ENCODE measurements at places on chromosomes 4 and X.

GRCh38 chrX:39164212-39164611 is 363.0 kb downstream of the MID1IP1 start:
- no peak for DNase-seq

GRCh38 chr4:55169352-55169961 is 44.1 kb upstream of the KDR start:
- DNase-seq = no peak

- DNase-seq = no peak
Measured at GRCh38 chr4:172876394-172876793, 292.2 kb upstream of the GALNT7 start.

GRCh38 chrX:18490806-18491555 is 65.6 kb downstream of the CDKL5 start:
- no peak for DNase-seq

DNA sequence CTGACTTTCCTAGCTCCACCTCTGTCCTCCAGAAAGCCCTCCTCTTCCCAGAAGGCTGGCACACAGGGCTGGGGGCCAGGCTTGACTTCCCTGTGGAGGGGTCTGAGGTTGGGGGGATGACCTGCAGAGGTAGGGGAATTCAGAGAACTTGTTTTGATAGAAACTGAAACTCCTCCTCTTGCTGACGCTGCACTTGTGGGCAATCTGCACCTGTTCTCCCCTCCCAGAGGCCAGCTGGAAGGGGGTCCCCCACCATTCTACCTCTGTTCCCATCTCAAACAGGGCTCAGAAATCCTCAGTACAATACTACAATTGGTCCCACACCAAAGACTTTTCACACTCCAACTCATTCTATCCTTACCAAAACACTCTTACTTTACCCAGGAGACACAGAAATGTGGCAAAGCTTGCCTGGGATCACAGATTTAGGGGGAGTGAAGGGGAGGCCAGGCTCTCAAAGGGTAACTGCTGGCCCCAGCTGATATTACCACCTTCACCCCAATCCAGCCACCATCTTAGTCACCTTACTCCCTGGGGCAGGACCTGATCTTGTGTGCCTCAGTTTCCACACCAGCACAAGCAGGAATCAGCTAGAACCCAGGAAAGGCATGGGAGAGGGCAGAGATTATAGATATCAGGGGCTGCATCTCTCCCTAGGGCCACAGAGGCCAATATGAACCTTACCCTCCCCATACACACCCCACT is 18.5 kb downstream of the OTUD5 start:
- DNase-seq = peak; percentile 53

DNA sequence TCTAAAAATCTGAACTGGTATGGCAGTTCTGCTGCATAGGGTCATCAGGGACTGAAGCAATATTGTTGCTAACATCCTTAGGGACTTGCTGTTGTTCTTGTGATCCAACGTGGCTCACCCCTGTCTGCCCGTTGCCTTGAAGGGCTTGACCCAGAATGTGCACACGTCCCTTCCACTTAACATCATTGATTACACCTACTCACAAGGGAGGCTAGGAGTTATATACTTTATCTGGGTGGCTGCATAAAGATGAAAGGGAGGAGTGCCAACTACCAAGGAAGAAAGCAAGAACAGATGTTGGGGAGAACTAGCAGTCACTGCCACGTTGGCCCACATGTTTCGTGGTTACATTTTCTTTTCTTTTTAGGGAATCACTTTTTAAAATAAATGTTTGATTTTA is 34.0 kb downstream of the SLC9A6 start:
- DNase-seq = no peak

DNA sequence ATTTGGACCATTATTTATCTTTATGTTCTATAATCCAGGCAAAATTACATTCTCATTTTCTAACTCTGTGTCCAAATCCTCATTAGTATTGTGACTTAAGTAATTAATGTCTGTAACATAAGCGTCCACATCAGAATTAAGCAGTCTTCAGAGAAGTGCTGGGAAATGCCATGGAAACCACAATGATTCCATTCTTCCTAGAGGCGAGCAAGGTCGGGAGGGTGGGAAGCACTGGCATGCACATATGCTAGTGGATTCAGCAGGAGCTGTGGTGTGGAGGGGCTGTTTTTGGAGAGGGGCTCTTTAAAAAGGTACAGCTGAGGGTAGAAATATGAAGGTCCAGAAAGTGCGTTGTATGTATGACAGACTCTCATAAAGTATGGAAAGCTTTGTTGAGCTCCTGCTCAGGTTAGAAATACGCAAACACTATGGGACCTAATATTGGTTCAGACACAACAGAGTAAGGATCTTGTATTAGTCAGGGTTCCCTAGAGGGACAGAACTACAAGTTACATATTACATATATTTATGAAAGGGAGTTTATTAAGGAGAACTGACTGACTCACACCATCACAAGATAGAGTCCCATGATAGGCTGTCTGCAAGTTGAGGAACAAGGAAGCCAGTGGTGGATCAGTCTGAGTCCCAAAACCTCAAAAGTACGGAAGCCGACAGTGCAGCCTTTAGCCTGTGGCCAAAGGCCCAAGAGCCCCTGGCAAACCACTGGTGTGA is 61.5 kb downstream of the GLRA2 start:
- DNase-seq = no peak

GRCh38 chr4:10094841-10095240 is 21.8 kb downstream of the WDR1 start:
- DNase-seq = peak; percentile 20

GRCh38 chr4:41442810-41443209 is 95.1 kb upstream of the LIMCH1 start:
- no peak for DNase-seq

- peak; percentile 84 for DNase-seq
Measured at GRCh38 chrX:53088136-53088974, 5.6 kb upstream of the KANTR start.

DNA sequence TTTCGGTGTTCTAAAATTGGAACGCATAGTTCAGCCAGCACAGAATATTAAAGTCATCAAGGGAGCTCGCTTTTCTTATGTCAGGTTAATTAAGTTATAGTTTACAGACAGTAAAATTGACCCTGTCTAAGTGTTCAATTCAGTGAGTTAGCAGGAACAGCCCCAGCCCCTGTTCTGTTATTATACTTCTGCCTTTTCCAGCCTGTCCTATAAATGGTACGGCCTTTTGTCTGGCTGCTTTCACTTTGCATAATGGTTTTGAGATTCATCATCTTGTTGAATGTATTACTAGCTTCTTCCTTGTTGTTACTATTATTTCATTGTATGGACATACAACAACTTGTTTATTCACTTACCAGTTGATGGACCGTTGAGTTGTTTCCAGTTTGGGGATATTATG is 9.5 kb downstream of the CXCL13 start:
- no peak for DNase-seq

GRCh38 chr4:79987401-79987800 is 85.6 kb downstream of the ANTXR2 start:
- DNase-seq = no peak

DNA sequence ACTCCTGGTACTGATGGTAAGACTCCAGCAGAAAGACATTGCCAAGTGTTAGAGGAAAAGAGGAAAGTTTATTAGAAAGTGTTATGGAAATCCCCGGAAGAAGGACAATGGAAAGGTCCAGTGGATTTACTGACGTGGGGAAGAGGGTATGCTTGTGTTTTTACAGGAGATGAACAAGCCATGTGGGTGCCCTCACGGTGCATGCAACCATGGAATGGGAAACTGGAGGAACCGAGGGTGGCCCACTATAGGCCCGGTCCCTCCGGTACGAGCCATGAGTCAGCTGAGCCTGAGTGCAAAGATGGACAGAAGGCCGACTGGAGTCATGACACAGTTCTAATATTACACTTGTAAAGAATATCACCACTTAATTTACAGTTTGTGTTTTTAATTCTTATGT is 123.3 kb upstream of the ZCCHC13 start:
- no peak for DNase-seq

DNA sequence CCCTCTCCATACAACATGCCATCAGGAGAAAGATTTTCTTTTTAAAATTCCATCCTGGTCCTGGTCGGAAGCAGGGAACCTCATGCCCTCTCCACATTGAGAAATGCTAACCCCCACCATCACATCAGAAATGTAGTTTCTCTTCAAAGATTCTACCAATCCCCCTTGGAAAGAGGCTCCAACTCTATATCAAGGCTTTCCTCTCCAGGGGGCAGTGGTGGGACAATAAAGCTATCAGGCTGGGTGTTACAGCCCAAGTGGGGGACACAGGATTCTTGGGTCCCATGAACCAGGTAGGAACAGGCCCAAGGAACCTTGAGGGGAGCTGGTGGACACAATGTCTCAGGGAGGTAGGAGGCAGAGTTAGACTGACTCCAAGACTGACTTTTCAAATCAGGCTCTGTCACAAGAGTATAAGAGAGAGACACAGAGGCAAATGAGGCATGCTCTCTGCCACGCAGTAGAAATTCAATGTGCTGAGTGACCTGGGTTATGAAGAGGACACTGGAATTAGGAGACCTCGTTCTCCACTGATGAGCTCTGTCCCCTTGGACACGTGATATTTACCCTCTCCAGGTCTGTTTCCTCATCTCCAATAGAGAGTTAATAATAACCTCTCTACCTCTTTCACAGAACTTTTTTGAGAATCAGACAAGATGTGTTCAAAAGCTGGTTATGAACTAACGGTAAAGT is 4.5 kb downstream of the GJB1 start:
- no peak for DNase-seq

GRCh38 chr4:138805736-138806135 is 209.8 kb upstream of the NOCT start:
- no peak for DNase-seq

DNA sequence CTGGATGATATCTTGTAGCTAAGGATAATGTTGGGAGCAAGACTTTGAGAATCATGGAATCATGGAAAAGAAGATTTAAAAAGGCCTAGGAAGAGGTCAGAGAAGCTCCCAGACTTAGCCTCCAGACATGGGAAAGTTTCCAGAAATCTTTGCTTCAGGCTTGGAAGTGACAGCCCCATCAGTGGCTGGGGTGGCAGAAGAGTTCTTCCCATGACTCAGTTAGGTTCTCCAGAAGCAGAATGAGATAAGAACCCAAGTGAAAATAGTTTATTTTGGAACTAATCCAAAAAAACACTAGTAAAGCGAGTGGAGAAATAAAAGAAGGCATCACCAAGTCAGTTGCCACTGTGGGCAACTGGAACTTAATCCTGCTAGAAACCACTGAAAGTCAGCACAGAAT is 506.9 kb downstream of the MID1IP1 start:
- DNase-seq = no peak

DNA sequence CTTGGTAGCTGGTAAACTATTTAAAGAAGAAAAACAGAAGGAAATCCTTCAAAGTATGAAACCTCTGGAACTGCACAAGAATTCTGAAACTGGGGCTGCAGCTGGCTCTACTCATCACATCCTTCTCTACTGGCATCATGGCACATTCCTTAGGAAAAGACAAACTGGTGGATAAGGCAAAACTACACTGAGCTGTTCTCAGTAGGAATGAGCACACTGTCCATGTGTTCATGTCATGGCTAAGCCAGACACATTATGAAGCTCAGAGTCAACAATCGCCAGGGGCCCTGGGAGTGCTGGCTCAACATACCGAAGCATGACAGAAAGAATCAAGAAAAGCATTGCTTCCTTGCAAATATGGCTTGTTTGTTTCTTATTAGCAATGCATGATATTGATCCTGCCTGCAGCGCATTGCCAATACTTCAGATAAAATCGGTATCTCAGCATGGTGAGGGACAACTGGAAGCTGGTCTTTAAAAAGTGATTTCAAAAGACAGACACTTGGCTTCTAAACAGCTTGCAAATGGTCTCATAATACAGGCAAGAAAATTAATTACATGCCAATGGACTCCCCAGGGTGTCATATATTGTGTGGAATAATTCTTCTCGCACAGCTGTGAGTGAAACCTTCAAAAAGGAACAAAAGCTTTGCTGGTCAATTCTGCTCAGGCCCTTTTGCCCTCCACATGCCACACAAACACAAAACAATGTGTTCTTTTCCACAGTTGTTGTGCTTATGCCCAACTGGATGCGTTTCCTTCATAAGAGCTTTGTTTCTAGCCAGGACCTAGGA is 300.2 kb upstream of the VCX start:
- DNase-seq = no peak

- DNase-seq = no peak
Measured at GRCh38 chr4:100162027-100162685, 28.1 kb downstream of the DDIT4L start.

GRCh38 chr4:26086621-26087441 is 172.8 kb downstream of the SMIM20 start:
- no peak for DNase-seq

- no peak for DNase-seq
Measured at GRCh38 chr4:92303621-92304027, at the start of gene GRID2. TSS of gene GRID2 (plus strand) at chr4:92303966.

DNA sequence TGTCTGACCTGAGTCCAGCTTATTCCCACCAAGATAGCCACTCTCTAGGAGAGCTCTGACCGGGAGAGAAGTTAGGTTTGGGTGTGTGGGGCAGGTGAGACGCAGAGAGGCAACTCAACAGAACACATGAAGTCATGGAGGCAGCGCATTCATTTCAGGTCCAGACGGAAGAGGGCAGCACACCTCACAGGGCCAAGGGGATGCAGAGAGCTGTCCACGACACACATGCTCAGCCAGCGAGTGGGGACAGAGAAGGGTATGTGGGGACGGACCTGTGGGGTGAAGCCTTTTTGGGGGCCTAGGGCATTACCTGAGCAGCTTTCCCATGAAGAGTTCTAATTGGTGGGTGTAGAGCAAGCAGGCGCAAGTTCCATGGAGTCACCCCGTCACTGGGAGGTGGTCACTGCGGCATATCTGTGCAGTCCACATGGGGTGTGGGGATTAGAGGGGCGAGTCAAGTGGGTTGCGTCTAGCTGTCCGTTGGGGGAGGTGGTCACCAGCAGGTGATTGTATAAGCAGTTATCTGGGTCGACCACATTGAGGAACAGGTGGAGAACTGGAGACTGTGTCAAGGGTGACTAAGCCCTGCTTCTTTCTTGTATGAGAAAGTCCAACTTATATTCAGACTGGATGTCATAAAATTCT is 24.3 kb upstream of the UXT start:
- no peak for DNase-seq

GRCh38 chr4:17613761-17614415 is 553 bp upstream of the MED28 start:
- DNase-seq = peak; percentile 38

- no peak for DNase-seq
Measured at GRCh38 chrX:13786048-13786447, 30.8 kb downstream of the GPM6B start.

GRCh38 chr4:106676173-106676921 is 307.8 kb upstream of the GIMD1 start:
- no peak for DNase-seq

- no peak for DNase-seq
Measured at GRCh38 chr4:10664408-10664807, 20.2 kb downstream of the CLNK start.

DNA sequence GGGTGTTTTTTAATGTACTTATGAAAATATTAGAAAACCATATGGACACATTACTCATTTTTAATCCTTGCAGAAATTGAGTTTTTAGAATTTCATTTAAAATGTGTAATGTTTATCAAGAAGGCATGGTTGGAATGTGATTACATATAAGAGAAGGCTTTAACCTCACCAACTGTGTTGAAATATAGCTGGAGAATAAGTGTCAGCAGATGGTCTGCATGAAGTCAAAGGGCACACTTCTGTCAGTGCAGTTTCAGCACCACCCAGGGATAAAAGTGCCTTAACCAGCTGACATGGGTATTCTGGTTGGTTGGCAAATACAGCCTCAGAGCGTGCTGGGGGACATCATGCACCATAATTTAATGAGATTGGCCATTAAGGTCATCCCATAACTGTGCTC is 21.2 kb upstream of the ANTXR2 start:
- DNase-seq = no peak

GRCh38 chrX:47143894-47144625 is 442 bp downstream of the NDUFB11 start:
- peak; percentile 65 for DNase-seq

- peak; percentile 87 for DNase-seq
Measured at GRCh38 chr4:985123-985830, 1.6 kb upstream of the IDUA start.
